ENCODE measurements at places on chromosomes 1 and 21.

DNA sequence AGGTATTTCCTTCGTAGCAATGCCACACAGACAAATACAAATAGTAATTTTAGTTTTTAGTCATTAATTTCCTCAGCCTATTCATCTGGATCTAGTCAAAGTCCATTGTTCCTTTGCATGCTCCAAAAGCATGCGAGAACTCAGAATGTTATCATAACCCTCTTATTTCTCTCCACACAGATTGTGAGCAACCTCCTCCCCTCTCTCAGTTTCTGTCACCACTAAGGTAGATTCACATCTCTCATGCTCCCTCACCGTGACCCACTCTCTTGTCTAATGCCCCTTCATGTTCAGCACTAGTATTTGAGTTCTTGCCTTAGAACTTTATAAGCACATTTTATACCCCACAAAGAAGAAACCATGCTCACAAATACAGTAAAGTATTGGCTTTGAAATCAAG, 582.4 kb downstream of the PLA2G4A start:
- no peak for DNase-seq

DNA sequence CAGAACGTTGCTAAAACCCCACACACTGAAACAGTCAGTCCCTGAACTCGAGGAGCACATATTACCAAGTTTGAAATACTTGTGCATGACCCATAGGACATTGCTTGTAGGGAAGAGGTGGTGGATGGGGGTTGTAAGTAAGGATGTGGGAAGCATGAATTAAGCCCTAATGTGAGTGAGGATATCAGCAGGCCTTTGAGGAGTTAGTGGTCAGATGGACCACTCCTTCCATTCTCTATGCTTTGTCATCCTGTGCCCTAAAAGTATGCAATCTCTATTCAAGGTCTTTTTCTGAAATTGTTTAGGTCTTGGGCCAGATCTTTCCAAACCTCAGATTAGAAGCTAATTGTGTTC, 70.9 kb upstream of the SAMSN1 start:
- DNase-seq = no peak

GRCh38 chr1:179228783-179229213, 679 bp downstream of the ABL2 start:
- DNase-seq = no peak

DNA sequence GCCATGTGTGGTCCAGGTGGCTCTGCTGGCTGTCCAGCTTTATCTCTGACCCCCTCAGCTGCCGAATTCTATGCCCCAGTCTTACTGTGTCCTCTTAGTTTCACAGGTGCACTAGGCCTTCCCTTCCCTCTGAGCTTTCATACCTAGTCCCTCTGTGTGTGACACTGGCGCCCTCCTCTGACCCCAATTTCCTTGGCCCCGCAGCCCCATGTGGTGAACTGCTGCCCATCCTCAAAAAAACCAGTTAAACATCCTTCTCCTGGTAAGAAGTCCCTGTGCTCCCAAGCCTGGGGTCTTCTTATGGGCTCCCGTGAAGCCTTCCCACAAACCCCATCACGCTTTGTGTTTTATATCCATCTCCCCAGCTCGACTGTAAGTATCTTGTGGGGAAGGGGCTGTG, 93.9 kb upstream of the TSPAN2 start:
- DNase-seq = no peak

DNA sequence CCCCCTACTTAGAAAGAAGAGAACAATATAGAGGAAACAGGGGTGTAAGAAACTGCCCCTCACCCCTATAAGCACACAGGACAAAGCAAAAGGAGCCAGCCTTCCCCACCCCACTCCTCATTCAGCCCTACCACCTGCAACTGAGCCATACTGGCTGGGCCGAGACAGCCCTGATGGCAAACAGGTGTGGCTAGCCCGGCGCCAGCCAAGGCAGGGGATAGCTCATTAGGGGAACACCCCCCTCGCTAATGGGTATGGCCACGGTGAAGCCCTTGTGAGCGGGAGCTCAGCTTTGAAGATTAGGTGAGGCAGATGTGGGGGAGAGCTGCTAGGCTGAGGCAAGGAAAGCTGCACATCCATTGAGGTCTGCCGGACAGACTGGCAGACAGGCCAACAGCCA, 65.5 kb downstream of the ERI3 start:
- DNase-seq = no peak

DNA sequence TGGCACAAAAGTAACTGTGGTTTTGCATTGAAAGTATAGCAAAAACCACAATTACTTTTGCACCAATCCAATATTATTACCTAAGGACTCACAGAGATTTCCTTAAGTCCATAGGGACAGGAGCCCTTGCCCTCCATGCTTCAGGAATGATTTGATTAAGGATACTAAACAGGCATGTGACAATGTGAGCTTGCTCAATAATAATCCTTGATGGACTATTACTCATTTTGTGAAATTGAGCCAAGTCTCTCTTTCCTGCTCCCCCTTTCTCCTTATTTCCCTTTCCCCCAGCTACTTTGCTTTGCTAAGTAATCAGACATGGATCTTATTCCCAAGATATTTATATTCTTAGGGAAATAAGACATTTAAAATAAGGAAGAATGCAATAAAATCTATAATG, 21.6 kb upstream of the RGL1 start:
- no peak for DNase-seq

DNA sequence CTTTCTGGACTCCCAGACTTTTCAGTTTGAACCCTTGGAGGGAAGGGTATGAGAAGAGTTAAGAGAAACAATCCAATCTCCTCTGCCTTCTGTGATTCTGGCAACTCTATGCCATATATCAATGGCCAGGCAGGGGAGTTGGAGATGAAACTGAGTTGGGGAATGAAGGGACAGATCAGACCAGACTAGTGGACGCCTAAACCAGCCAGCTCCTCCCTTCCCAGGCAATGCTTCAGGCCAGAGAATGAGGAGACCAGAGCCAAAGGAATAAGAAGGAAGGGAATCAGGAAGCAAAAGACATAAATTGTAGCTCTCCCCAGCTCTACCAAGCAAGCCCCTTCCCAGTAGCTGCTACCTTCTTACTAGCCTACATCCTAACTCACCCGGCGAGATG, 22.7 kb downstream of the PLEKHA6 start:
- no peak for DNase-seq

- DNase-seq = no peak
These were observed 23.3 kb upstream of the ZNF326 start for GRCh38 chr1:89971600-89971999.

GRCh38 chr1:222171005-222171404, 376.9 kb downstream of the HHIPL2 start:
- no peak for DNase-seq

DNA sequence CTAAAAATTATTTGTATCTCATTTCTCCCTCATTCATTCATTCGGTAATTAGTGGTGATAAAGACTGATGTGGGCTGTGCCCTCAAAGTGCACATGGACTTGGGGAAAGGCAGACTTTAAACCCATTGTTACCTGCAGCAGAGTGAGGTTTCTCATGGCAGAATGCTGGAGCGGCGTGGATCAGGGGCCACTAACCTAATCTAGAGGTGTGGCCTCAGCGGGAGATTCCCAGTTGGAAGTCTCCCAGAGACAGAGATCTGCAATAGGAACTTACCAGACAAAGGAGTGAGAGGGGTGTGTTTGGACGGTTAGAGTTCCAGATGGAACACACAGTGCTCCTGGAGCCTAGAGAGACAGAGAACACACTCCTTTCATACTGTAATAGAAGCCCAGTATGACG, 73.5 kb downstream of the VPS26C start:
- no peak for DNase-seq

GRCh38 chr1:97170300-97170699, 448.7 kb downstream of the PTBP2 start:
- DNase-seq = no peak

DNA sequence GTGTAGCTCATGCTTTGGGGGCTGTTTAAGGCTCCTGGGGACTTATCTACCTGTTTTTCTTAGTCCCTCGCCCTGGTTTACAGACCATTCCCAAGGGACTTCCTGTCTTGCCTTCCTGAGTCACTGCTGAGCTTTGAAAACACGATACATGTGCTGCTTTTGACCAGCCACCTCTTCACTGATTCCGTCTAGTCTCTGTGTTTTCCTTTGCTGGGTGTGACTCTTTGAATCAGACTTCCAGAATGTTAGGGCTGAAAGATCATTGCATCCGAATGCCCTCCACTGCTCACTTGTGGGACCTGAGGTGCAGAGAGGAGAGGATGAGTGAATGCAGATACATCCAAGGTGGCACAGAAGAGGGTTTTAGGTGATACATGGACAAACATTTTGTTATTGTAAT, 35.4 kb upstream of the CITED4 start:
- no peak for DNase-seq

DNA sequence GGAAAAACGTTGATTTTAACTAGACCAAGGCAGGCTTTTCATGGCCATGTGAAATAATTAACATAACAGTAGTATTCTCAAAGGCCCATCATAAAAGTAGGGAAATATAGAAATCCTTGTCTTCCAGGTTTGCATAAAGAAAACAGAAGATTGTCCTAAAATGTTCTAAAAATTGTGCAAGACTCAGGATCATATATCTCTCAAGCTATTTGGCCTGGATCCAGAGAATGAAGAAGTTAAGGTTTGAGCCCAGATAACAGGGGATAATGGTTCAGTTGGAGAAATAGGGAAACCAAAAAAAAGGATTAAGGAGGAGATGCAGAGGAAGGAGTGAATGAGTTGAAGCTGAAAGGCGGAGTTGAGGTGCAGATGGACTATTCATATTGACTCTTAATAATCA, 555.5 kb upstream of the NR5A2 start:
- no peak for DNase-seq

DNA sequence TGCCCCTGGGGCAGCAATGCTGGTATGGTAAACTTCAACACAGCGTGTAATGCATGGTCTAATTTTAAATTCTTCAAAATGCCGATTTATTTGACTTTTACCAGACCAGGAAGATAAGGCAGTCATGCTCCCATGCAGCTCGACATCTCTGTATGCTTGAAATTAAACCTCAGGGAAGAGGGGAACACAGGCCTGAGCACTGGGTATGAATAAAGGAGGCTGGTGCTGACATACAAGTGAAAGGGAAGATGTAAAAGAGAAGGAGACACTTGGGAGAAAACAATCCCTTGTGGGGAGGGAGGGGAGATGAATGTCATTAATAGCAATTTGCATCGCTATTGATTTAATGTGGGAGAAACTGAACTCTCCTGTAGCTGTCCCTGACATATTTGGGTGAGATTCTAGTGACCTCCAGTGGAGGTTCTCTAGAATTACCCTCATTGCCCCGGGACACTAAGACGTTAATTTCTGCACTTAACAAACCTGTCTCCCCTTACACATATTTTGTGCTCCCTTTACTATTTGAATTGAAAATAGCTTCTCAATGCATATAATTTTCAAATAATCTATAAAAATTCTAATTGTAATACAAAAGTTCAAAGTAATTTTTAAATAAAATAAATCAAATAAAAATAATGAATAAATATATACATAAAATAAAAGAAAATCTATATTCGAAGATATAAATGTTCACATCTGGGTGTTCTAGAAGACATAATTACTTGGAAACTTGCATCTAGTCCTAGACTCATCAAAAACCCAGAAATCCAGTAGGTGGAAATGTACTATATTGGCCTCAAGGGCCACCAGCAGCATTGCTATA, 283.1 kb downstream of the LMX1A start:
- no peak for DNase-seq

DNA sequence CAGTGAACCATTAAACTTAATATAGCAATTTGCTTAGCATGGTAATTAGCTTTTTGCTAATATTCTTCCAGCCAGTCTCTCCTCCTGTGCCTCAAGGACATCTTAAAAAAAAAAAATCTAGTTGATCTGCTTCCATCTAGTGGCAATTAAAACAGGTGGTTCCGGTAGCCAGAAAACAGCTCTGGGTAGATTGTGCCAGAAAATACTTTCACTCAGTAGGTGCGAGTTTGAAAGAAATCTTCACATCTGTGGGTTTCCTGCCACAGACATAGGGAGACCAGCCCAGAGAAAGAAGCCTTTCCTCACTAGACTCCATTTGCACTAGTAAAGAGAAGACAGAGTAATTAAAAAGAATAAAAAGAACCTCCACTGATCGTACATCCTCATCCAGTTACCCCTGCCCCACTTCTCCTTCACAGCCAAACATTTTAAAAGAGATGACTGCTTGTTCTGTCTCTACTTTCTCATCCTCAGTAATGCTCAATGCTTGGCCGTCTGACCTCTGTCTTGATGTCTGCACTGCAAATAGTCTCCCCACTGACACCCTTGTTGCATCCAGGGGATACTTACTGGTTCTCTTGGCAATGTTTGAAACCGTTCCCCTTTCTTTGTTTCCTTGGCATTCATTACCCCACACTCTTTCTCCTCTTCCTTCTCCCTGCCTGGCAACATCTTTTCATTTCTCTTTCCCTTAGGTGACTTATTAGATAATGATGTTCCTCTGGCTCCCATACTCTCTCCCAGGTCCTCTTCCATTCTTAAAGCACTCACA, 16.9 kb downstream of the SELL start:
- DNase-seq = no peak

DNA sequence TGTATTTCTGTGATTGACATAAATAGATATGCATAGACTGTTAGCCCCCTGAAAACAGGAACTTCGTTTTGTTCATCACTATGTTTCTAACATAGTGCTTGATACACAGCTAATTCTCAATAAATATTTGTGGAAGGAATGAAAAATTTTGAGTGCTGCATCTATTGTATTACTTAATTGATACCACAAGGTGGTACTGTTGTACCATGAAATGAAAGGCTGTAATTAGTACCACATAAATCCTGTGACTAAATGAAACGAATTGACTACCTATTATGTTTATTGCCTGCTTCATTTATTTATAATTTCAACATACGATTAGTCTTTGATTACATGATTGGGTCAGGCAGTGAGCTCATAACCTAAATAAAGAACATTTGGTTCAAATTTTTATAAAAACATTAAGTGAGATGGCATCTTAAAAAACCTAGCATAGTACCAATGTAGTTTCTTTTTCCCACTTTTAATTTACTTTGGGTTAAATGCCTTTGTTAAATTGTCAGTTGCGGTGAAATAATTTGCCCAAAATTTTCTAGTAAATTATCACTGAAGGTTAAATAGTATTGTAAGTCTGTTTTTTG, 15.0 kb upstream of the TGFB2 start:
- DNase-seq = no peak

DNA sequence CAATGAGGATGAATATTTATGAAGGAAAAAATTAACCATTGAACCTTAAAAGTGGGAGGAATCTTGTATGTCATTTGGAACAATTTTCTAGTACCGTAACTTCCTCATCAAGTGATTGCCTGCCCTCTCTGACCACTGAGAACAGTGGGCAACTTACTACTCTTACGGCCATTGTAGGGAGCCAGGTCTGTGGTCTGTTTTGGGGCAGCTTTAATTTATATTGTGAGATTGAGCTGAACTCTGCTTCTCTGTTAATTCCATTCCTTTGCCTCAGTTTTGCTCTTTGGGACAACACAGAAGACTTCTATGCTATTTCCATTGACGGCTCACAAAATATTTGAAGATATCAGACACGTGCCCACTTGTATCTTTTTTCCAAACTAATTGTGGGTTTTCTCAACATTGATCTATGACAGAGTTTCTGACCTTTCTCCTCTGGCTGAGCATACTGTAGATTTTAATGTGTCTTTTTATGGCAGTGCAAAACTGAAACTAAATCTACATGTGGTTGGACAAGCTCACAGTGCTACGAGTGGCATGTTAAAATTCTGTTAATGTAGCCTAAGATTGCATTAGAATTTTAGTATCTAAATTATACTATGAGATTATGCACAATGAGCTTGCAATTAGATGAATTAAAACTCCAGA, 27.8 kb upstream of the ZNF281 start:
- no peak for DNase-seq

- no peak for DNase-seq
These were observed 38.8 kb downstream of the FRRS1 start for GRCh38 chr1:99727575-99728185.
